ENCODE measurements at places on chromosomes 2 and 18.

- DNase-seq, result no peak
Measured at GRCh38 chr2:206163251-206163880, 3.7 kb downstream of the EEF1B2 start.

GRCh38 chr2:135709992-135710391, 31.7 kb upstream of the UBXN4 start:
- DNase-seq, result peak; percentile 8

DNA sequence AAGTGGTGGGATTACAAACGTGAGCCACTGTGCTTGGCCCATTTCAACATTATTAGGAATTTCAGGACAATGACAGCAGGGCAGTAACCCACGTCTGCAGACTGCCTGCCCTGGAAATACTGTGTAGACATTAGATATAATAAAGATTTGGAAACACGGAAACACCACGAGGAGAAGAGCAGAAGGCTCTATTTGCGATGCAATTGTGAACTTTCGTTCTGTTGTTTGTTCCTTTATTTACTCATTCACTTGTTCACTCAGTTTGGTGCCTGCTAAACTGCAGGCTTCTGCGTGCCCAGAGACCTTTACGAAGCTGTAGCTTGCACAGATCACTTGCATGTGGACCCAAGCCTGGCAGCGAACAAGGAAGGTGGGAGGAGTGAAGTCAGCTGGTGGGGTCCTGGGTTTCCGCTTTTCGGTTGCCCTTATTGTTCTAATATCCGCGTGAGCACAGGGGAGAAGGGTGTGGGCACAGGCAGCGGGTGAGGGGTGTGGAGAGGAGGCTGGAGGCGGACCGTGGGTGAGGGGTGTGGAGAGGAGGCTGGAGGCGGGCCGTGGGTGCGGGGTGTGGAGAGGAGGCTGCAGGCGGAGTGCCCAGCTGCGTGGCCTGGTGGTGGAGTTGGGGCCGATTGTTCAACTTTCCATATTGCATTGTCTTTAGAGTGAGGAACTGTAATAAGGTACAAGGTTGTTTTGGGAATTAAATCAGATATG, 3.4 kb downstream of the COLEC11 start:
- no peak for DNase-seq

DNA sequence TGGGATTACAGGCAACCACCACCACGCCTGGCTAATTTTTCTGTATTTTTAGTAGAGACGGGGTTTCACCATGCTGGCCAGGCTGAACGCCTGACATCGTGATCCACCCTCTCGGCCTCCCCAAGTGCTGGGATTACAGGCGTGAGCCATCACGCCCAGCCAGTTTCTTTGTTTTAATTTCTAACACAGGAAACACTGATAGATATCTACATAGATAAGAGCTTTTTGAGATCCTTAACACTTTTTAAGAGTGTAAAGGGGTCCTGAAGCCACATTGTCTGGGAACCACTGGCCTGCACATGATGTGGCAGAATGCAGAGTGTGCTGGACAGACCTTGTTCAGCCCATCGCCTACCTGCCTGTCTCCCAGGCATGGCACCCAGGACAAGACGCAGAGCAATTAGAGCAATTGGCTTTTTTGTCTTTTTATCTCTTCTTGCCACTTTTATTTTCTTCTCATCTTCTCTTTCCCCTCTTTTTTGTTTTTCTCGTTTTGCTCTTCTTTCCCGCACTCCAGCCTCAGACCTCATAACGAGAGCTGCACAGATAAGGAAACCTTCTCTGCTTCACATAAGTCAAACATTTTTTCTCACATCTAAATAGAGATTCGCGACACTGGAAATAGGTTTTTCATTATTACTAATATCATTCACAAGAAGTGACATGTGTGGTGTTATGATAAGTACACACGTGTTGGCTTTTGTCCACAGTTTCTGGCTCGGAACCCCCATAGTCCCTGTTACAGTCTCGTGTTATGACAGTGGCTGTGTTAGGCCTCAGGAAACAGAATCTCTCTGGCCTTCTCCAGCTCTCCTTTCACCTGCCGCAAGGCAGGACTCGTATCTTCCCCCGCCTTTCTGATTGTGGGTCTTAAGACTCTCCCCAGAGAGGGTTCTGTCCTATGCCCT, 25.2 kb upstream of the GPR55 start:
- DNase-seq, result no peak

- DNase-seq, result no peak
Measured at GRCh38 chr2:169073963-169074751, 4.8 kb downstream of the DHRS9 start.

GRCh38 chr18:5969989-5970403, 74.7 kb upstream of the TMEM200C start:
- DNase-seq, result no peak

DNA sequence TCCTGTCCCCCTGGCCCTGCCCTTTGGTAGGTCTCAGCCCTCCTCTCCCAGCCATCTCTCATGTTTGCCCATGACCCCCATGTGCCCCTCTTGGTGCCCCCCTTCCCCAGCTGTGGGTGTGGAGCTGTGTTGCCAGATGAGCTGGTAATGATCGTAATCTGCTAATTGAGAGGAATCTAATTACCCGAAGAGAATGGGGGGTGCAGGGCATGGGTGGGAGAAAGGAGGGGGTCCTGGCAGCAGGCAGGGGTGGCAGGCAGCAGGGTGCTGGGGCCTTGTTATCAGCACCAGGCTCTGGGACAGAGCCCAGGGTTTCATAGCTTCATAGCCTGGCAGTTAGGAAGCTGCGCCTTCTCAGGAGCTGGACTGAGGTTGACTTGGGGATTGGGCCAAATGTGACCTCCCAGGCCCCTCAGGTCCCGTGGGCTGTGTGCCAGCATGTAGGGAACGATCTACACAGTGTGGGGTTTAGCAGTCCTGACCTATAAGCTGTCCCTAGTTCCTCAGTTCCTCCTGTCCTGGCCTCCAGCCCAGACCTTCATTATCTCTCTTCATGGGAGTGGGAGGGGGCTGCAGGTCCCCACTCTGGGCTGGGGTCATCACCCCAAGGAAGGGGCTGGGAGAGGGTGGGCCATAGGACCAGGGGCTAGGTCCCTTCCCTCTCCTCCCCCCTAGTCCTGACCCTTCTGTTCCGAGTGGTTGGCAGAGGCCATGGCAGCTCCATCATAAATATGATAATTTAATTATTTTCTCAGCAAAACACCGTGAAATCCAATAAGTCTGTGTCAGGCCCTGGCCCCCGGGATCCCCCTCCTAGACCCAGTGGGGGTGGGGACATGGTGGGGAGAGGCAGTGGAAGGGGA, 6.5 kb upstream of the ASIC4 start:
- no peak for DNase-seq

Measured in NT2/D1 (cell line).